ENCODE measurements at places on chromosomes 2 and 18.
A peak's percentile ranks its signal among the peaks of the same experiment; 100 is the strongest.

DNA sequence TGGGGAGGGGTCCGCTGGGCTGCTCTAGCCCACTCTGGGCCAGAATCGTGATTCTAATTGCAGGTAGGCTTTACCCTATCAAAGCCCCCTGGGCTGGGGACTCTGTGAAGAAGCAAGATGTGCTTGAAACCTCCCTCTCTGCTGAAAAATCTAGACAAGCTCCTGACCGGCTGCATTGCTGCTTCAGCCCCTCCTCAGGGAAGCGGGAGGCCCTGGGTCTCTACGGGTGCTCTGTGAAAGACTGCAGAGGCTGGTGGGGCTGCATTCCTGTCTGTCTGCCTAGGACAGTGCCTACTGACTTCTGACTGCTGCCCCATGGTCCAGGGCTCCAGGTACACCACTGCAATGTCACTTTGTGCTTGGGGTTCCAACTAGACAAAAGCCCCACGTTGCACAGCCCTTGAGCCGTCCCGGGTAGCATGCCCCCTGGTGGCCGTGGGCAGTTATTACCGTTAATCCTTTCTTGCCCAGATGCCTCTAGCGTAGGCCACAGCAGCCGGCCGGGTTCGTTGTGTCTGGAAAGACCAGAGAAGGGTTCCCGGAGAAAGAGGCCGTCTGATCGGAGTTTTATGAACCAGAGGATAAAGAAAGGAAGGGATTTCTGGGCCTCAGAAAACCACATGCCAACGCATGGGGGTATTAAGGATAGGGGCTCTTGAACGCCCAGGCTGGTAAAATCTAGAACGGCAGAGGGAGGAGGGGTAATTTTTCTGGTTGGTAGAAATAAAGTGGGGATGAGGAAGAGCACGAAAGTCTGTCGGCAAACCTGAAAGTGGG lies 15.9 kb upstream of the C1QL2 start:
- peak; percentile 39 for DNase-seq

GRCh38 chr2:19474128-19474527 lies 115.7 kb upstream of the OSR1 start:
- DNase-seq: no peak

DNA sequence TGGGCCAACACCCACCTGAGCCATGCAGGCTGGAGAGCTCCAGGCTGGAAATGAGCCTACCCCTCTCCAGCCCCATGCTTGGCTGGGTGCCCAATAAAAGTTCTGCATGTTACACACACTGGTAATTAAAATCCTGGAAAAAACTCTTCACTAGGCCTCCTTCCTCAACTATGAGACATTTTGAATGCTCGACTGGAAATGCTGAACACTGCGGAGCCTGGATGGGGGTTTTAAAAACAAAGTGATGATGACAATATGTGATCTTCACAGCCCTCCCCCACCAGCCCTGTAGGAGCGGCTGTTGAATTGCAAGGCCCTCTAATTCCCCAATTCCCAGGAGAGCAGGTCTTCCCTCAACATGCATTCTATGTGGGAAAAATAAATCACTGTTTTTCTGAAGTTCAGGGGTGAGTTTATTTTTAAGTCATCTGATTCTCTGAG lies 179.2 kb downstream of the TTC32 start:
- DNase-seq: no peak

- no peak for DNase-seq
Measured at GRCh38 chr2:148063633-148064032, 42.7 kb downstream of the MBD5 start.

DNA sequence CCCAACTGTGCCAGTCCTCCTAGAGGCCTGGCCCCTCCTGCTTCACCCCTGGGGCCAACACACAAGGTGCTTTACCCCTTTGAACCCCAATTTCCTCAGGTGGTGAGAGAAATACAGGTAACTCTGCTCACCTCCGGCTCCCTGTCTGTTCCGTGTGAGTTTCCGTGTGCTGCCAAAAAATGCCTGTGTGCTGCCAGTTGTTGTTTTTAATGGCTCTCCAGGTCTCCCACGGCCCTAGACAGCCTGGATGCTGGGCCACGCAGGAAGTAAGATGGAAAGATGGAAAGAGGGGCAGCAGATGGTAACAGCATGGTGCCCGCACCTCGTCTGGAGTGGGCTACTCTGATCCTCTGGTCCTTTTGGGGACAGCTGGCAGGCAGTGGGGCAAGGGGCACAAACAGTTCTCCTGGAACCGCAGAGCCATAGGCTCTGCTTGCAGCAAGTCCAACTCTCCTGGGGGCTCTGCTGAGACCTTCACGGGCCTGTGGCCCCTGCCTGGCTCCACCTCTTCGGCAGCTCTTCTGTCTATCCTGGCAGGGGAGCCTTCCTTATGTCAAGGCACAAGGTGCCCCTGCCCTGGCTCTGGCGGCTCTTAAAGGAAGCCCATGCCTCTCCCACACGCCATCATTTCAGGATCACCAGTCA lies 4.3 kb upstream of the ARHGEF4 start:
- DNase-seq: no peak

- DNase-seq: no peak
Measured at GRCh38 chr2:64404002-64404731, 49.8 kb upstream of the LGALSL start.

GRCh38 chr18:25287106-25287505 lies 64.9 kb downstream of the ZNF521 start:
- DNase-seq: no peak

- no peak for DNase-seq
Measured at GRCh38 chr2:28565720-28566295, 69.9 kb downstream of the PLB1 start.

DNA sequence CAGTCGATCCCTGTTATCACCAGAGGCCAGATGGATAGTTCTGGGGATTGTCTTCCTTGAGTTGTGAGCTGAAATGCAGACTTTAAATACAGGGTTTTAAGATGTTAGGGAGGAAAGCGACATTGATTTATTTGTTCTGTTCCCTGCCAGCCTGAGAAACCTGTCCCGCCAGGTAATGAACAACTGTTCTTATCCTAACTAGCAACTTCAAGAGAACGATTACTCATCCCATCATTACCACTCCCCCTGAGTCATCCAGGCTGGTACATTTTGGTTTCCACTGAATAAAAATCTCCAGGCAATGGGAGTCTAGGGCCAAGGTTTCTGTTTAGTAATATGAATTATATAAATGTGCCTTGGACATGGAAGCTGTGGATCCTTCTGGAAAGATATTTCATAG lies 131.2 kb downstream of the LYPD6B start:
- no peak for DNase-seq

- DNase-seq: no peak
Measured at GRCh38 chr2:205768815-205769494, 86.7 kb downstream of the NRP2 start.

- no peak for DNase-seq
Measured at GRCh38 chr2:171545086-171545485, 22.8 kb downstream of the CYBRD1 start.

- DNase-seq: no peak
Measured at GRCh38 chr18:58177896-58178470, 134.0 kb downstream of the NEDD4L start.

Measured in activated CD4-positive, CD25-positive, alpha-beta regulatory T cell (primary cell).